Stimulated activated CD4-positive, alpha-beta T cell treated with anti-CD3 and anti-CD28 coated beads, Interleukin-4, amount 100 ng/mL, for 1 hour (primary cell): ENCODE measurements at places on chromosomes 11 and 22.

DNA sequence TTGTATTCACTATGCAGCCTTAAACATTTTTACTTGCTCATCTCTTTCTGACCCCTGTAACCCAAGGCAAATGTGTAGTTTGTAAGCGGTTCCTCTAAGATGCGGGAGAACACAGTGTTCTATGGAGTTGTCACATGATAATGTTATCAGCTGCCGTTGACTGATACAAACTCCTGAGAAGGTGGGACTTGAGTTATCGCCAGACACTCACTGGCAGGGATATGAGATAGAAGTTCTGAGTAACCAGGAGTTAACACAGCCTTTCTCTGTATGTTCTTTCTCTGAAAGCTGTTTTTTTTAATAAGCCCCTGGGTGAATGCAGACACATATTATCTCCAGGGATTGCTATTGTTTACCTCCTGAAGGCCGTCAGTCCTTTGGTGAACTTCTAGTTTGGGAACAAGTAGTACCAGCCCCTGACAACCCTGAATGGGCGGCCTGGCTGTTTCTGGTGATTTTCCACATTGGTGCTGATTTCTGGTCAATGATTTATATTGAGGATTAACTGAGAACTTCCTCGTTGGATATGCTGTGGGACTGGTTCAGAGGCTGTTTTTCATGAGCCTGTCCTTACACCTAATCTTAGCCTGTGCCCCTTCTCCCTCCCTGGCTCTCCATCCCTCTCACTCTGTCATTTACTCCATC is 155.3 kb upstream of the RASSF10 start:
- DNase-seq, result no peak

DNA sequence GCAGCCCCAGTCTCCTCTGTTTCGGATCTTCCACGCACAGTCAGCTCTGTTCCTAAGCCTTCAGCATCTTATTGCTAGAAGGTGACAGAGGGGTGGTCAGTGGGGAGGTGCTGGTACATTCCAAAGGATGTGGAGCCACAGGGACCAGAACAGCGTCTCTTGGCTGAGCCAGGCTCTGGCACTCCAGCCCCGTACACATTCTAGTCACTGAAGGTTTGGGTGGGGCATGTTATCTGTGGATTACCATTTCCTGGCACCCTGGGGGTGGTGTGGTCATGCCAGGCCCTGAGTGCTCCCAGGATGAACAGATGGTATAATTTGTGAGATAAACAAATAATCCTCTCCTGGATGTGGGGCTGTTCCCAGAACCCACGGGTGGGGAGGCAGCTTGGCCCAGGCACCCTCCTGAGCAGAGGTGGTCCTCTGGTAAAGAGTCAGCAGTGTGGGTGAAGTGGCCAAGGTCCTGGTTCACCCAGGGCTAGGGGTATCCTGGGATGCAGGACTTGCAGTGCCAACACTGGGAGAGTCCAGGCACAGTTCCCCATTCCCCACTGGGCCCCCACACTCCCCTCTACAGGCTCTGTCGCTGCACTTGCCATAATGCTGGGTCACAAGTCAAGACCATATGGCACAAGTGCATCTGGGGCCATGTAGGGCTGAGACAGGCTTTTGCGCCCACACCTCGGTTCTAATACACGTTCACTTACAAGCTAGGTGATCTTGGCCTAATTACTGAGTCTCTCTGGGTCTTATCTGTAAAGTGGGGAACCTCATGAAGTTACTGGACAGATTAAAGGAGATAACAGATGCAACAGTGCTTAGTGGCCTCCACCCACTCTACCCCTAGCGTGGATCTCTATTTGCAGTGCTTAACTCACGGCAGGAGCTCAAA is 33.0 kb downstream of the DKK3 start:
- no peak for DNase-seq

DNA sequence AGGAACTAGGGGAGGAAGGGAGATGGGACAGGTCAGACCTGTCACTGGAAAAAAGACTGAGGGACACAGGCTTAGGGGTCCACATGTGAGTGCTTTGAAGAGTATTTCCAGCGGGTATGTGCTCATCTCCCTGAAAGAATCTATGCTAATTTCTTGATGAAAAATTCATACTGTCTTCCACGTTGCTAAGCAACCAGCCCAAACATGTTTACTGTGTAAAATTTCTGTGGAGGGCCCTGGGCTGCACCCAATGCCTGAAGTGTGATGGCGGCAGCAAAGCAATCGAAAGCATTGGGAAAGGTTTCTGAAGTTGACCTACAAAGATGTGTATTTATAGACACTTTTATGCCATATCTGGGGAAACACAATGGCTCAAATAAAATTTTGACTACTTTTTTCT is 7.4 kb downstream of the SYT13 start:
- DNase-seq, result no peak

- DNase-seq, result no peak
Measured at GRCh38 chr11:19409307-19409706, 168.6 kb upstream of the E2F8 start.
